ENCODE measurements at places on chromosomes 11 and 22. TPM values are rescaled to one million over a fixed set of nuclear protein-coding genes. Genes with fewer than 3 reads are reported as not detected.
A peak's percentile ranks its signal among the peaks of the same experiment; 100 is the strongest.

GRCh38 chr11:17238377-17238776 is 30.6 kb upstream of the PIK3C2A start:
- no peaks in the 10 kb centered on the region for H3K36me3 ChIP-seq
- H3K27me3 ChIP-seq: no peaks in the 10 kb centered on the region
- no peak for DNase-seq
- no peak overlapping the region for H3K4me3 ChIP-seq
- H3K27ac ChIP-seq: no peak overlapping the region

- H3K4me3 ChIP-seq: no peak overlapping the region
- H3K4me1 ChIP-seq: peaks cover 12% of the 10 kb centered on the region
- H3K27me3 ChIP-seq: no peaks in the 10 kb centered on the region
- no peak overlapping the region for H3K27ac ChIP-seq
Observed at GRCh38 chr11:86570020-86570419, 102.4 kb downstream of the ME3 start.

GRCh38 chr11:6927030-6927617 is 898 bp downstream of the ZNF215 start:
- peaks cover 5% of the 10 kb centered on the region for H3K4me1 ChIP-seq
- H3K4me3 ChIP-seq: peak overlapping the region; percentile 58
- H3K36me3 ChIP-seq: no peaks in the 10 kb centered on the region
- H3K27me3 ChIP-seq: peaks cover 5% of the 10 kb centered on the region
- DNase-seq: no peak

- peak; percentile 92 for DNase-seq
- H3K27ac ChIP-seq: no peak overlapping the region
- peaks cover 71% of the 10 kb centered on the region for H3K27me3 ChIP-seq
- peaks cover 29% of the 10 kb centered on the region for H3K4me1 ChIP-seq
Observed at GRCh38 chr11:69700278-69701140, 3.3 kb downstream of the FGF19 start.

GRCh38 chr11:30635401-30635989 is 49.3 kb upstream of the MPPED2 start:
- no peaks in the 10 kb centered on the region for H3K27me3 ChIP-seq
- H3K4me1 ChIP-seq: no peaks in the 10 kb centered on the region
- H3K27ac ChIP-seq: no peak overlapping the region
- peak; percentile 67 for DNase-seq

DNA sequence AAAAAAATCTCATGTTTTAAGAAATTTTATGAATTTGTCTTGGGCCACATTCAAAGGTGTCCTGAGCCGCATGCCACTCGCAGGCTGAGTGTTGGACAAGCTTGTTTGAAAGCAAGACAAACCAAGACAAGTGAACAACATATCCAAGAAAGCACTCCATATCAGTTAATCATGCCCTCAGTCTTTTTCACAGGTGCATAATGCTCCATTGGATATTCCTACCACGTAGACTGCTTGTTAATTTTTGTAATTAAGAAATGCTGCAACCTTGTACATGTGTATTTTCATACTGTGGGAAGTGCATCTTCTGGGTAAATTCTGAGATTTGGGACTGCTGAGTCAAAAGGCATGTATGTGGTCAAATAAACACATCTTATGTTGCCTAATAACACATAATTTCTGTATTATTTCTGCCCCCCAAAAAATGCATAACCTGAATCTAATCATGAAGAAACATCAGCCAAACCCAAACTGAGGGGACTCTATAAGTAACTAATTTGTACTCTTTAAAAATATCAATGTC is 8.2 kb downstream of the RRAS2 start:
- DNase-seq: no peak
- no peak overlapping the region for H3K27ac ChIP-seq
- no peaks in the 10 kb centered on the region for H3K4me1 ChIP-seq
- H3K4me3 ChIP-seq: no peak overlapping the region
- H3K36me3 ChIP-seq: no peaks in the 10 kb centered on the region

- no peak overlapping the region for H3K27ac ChIP-seq
- no peak overlapping the region for H3K4me3 ChIP-seq
- no peaks in the 10 kb centered on the region for H3K4me1 ChIP-seq
- no peak for DNase-seq
- no peaks in the 10 kb centered on the region for H3K27me3 ChIP-seq
- no peaks in the 10 kb centered on the region for H3K36me3 ChIP-seq
Observed at GRCh38 chr11:130561441-130561881, 113.0 kb downstream of the ADAMTS15 start.

- peaks cover 12% of the 10 kb centered on the region for H3K4me1 ChIP-seq
- no peaks in the 10 kb centered on the region for H3K27me3 ChIP-seq
- no peak for DNase-seq
- no peak overlapping the region for H3K27ac ChIP-seq
- peaks cover 19% of the 10 kb centered on the region for H3K36me3 ChIP-seq
Observed at GRCh38 chr11:64788321-64789215, 10.2 kb upstream of the SF1 start.

DNA sequence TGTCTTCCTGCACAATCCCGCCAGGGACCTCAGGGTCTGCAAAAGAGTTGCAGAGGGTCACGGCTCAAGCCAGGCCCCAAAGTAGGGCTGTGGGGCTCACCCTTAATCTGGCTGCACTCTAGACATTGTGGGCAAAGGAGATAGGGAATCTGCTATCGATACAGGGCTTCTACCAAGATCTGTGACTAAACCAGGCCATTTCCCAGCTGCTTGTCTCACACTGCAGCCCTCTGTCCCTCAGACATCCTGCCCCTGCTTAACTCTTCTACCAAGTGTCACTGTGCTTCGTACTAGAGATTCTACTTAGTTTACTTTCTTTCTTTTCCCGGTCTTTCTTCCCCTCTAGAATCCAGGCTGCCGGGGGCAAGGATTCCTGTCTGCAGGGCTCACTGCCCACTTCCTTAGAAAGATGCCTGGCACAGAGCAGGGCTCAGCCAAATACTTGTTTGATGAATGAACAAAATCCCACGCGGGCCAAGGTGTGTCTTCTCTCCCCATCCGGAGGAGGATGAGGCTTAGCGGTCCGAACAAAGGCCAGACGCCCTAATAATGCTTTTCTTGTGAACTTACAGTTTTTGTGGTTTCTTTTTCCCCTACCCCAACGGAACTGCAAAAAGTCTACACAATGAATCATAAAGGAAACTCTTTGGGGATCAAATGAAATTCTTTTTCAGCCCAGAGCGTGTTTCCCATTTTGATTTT is 61.3 kb upstream of the ANO1 start:
- no peaks in the 10 kb centered on the region for H3K36me3 ChIP-seq
- H3K4me1 ChIP-seq: peaks cover 29% of the 10 kb centered on the region
- DNase-seq: peak; percentile 11
- no peak overlapping the region for H3K27ac ChIP-seq
- H3K27me3 ChIP-seq: no peaks in the 10 kb centered on the region

DNA sequence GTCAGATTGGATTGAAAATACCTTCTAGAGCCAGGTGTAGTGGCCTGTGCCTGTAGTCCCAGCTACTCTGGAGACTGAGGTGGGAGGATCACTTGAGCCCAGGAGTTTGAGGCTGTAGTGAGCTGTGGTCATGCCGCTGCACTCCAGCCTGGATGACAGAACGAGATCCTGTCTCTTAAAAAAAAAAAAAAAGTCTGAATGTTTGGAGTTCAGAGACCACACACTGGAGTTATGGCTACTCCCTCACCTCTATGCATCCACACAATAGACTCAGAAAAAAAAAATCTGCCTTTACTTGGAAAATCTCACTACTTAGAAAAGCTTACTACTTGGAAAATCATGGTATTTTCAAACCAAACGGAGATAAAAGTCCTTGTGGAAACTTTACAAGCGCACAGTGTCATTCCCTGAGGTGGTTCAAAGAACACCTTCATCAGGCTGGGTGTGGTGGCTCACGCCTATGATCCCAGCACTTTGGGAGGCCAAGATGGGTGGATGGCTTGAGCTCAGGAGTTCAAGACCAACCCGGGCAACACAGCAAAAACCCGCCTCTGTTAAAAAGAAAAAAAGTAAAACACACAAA is 63.9 kb upstream of the PICALM start:
- no peak for DNase-seq
- no peak overlapping the region for H3K4me3 ChIP-seq
- H3K4me1 ChIP-seq: no peaks in the 10 kb centered on the region
- no peaks in the 10 kb centered on the region for H3K27me3 ChIP-seq
- H3K27ac ChIP-seq: no peak overlapping the region
- H3K36me3 ChIP-seq: no peaks in the 10 kb centered on the region

Gene ZNF214
- total RNA-seq: 3.4 TPM
